Stimulated activated CD8-positive, alpha-beta memory T cell treated with anti-CD3 and anti-CD28 coated beads, Interleukin-7, amount 100 ng/mL, for 1 hour (primary cell): ENCODE measurements at places on chromosomes 5 and 9.

DNA sequence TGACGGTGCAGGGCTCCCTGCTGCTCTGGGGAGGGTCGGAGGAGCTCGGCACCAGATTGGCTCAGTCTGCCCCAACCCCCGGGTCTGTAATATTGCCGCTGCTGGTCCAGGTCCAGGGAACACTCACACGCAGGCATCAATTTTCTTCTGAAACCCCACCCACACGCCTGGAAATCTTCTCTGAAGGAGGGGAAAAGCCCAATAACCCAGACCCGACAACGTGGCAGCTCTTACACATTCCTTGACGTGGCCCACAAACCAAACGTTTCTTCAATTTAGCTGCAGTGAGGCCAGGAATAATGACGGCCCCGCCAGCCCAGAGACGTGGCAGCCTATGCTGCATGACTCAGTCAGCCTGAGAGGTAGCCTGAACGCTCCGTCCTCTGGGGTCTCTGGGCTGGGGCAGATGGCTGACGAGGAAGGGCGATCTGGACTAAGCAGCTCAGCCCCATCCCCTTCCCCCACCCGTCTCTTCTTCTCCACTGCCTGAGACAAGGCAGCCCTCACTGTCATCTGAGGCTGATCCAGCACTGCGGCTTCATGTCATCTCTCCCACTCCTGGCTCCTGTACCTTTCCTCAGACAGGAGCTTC lies 9.9 kb upstream of the SPARC start:
- no peak for DNase-seq

GRCh38 chr9:124197177-124198095 lies 60.3 kb upstream of the NEK6 start:
- DNase-seq, result no peak

GRCh38 chr5:14191325-14191724 lies 48.2 kb downstream of the TRIO start:
- no peak for DNase-seq

DNA sequence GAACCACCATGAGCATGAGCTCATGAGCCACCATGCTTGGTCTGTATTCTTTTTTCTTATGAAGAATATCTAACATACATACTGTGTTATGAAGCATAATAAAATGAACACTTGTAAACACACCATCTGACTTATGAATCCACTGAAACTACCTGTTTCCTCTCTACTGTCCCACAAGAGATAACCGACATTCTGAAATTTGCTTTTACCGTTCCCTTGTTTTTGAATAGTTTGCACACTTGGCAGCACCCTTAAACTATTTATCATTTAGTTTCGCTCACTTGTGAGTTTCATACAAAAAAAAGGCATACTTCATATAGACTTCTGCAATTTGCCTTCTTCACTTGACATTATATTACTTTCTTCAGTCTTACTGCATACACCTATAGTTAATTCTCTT lies 8.9 kb downstream of the LARS1 start:
- DNase-seq, result no peak

DNA sequence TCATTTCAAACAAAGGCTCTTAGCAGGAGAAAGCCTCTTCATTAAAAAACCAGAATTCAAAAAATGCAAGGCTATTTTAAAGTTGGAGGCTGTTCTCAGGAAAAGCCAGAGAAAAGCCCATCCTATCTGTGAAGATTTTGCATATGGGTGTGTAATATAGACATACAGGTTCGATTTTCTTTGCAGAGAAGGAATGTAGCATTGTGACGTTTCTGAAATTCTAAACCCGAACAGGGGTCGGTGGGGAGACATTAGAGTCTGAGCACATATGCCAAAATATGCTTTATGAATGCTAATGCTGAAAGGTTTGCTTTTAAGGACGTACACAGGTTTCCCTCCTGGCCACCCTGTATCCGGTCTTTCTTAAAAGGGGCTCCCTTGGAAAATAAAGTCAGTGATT lies 363.1 kb upstream of the PAPPA start:
- no peak for DNase-seq

DNA sequence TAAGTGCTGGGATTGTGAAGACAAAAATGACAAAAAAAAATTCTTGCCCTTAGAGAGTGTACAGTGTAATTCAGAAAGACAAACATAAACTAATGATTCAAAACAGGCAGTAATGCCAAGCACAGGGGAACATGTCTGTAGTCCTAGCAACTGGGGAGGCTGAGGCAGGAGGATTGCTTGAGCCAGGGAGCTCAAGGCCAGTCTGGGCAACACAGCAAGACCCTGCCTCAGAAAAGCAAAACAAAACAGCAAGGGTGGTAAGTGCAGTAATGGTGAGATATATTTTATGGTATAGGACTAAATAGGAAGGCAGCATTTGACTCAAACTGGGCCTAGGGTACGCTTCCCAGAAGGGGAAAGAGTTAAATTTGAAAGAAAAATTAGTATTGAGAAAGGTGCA lies 18.9 kb downstream of the FREM1 start:
- DNase-seq, result no peak
